ENCODE measurements at places on chromosomes 1 and 21. TPM values are rescaled to one million over a fixed set of nuclear protein-coding genes. Genes with fewer than 3 reads are reported as not detected.

JMJD4 gene
- 25.4 TPM for total RNA-seq

DHRS3 gene
- 276 TPM for total RNA-seq

OR2L3 gene
- not detected for total RNA-seq

FCRL6 gene
- not detected for total RNA-seq

PCP4L1 gene
- 3.4 TPM for total RNA-seq

OR13G1 gene
- not detected for total RNA-seq

- no peak for DNase-seq
Measured at GRCh38 chr21:20800106-20800505, 198.1 kb upstream of the NCAM2 start.

DNA sequence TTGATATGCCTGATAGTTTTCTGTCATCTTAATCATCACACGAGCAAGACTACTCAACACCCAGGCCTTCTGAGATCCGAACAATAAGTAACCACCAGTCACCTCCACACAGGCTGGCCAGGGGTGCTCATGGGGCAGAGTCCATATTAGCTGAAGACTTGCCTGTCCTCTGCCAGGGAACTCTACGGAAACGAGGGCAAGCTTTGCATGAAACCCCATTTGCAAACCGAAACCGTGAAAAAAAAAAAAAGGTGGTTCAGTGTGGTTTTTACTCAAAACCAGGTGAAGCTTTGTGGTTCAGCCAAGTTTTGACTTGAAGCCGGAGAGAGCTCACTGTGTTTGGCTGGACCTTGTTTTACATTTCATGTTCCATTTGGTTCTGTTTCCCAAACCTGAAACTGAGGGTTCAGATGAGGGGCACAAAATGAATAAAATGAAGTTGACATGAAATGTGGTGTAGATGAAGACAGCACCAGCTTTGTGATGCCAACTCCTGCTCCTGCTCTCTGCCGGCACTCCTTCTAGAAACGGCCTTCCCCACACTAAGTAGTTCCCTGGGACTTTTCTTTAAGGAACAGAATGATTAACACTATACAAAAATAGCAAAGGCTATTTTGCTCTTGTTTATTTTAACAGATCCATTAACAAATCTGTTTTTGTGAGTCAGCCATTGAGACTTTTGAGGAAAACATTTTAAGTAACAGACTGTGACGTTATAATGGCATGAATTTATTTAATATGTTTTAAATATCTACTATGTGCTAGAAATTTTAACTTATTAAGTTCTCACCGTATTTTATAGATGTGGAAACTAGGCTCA is 74.7 kb downstream of the RUNX1 start:
- DNase-seq: no peak

- DNase-seq: no peak
Measured at GRCh38 chr1:83102630-83103071, 896.3 kb downstream of the TTLL7 start.

GRCh38 chr1:234096161-234096770 is 191.8 kb downstream of the SLC35F3 start:
- DNase-seq: no peak

DNA sequence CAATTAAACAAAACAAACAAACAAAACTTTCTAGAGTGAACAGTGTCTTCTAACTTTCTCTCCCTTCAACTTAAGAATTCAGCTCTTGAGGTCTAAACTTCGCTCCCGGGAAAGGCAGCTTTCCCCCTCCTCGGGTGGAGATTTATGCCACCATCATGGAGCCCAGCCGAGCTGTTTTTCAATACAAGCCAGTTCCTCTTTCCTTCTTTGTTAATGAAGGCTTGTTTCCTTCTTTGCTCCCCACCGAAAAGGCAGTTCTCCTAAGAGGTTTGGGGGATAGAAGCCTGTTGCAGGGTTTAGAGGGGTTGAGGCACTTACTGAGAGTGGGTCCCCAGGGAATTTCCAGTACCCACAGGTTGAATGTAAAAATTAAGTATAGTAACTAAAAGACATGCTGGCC is 26.5 kb downstream of the OLIG1 start:
- no peak for DNase-seq

- no peak for DNase-seq
Measured at GRCh38 chr1:97909266-97909665, 11.6 kb downstream of the DPYD start.

- DNase-seq: no peak
Measured at GRCh38 chr1:86218859-86219258, 62.3 kb upstream of the COL24A1 start.

DNA sequence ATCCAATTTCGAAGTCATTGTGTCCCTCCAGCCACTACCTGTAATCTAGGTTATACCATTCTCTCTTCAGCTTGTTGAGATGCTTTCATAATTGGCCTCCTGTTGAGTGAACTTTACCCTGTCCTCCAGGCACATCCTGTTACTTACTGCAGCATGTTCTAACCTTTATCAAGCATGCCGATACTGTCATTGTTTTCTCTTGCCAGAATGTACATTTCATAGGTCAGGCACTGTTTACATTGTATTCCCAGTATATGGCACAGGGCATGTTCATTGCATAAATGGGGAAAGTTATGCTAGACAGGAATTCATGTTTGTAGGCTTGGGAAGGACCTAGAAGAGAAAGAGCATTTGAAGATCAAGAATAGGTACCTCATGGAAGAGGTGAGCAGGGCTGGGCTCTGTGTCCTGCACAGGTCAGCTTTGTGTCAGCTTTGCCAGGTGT is 10.2 kb downstream of the CXADR start:
- DNase-seq: no peak

GRCh38 chr1:118907466-118907865 is 80.7 kb downstream of the TBX15 start:
- DNase-seq: no peak

- no peak for DNase-seq
Measured at GRCh38 chr1:31032266-31032665, 33.3 kb downstream of the PUM1 start.

DNA sequence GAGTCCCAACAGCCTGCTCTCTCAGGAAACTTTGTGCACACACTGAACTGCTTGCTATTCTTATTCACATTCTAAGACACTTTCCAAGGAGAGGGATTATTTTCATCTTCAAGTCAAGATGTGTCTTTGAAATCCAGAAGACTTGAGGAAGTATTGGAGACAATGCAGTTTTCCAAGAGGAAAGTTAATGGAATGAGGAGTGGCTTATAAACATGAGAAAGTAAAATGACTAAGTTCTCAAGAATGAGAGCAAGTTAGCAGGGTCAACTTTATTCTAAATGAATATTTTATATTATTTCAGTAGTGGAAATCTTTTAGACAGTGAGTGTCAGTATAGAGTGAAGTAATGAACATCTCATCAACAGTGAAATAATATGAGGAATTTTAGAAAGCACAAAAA is 1239.3 kb downstream of the MRPL39 start:
- no peak for DNase-seq

DNA sequence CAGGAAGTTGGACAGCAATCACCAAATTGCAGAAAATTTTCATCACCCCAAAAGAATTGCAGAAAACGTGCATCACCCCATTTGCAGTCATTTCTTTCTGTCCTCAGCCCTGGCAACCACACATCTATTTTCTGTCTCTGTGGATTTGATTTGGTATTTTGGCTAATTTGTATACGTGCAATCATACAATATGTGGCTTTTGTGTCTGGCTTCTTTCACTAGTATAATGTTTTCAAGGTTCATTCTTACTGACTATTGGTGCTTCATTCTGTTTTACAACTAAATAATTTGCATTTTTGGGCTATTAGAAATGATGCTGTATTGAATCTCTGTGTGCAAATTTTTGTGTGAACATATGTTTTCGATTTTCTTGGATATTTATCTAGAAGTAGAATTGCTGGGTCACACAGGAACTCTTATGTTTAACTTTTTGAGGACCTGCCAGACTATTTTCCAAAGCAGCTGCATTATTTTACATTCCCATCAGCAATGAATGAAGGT is 24.8 kb upstream of the PRDM2 start:
- DNase-seq: no peak

GRCh38 chr1:224804220-224804619 is 125.3 kb upstream of the DNAH14 start:
- DNase-seq: no peak

DNA sequence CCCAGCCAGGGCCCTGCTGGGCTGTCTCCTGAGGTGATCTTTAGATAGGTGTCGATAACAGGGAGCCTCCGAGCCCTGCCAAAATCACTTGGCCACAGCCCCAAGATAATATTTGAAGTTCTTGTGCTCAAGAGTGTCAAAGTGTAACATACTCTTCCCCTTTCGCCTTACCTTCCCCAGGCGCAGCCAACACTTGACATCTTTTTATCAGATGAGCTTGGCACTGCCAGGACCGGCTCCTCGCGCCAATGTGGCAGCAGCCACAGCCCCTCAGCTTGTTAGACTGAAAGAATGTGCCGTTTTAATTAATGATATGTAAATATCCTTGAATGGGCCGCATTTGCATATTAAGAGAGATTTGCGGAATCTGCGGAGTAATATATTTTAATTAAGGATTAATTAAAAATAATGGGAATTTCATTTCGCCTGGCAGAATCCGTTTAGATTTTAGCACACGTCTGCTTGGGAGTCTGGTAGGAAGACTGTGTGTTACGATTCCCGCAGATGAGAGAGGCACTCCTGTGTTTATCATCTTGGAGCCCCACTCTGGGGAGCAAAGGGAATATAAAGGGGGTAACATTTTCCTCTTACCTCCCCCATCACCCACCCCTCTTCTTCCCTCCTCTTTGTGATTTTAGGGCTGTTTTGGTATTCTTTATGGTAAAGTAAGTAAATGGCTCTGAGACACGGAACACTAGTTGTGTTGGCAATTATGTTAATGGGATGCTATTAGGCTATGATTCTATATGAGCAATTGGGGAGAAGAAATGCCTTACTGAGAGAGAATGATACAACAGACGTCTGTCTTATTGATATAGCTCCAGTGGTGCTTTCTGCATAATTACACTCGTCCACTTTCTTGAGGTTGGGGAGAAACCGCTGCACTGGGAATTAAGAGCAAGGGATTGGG is 109.8 kb downstream of the PBX1 start:
- no peak for DNase-seq

GRCh38 chr1:235617808-235618207 is 31.8 kb downstream of the GNG4 start:
- DNase-seq: no peak

DNA sequence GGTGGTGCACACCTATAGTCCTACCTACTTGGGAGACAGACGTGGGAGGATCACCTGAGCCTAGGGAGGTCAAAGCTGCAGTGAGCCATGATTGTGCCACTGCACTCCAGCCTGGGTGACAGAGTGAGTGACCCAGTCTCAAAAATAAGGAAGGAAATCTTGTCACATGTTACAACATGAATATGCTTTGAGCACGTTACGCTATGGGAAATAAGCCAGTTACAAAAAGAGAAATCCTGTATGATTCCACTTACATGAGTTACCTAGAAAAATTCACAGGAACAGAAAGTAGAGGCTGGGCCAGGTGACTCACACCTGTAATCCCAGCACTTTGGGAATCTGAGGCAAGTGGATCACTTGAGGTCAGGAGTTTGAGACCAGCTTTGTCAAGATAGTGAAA is 6.7 kb upstream of the PADI6 start:
- DNase-seq: no peak

- DNase-seq: peak; percentile 72
Measured at GRCh38 chr1:207997486-207998268, 86.8 kb upstream of the CD34 start.

- no peak for DNase-seq
Measured at GRCh38 chr1:109740615-109741373, at the start of gene GSTM3. Gene GSTM3 (minus strand): TSS chr1:109741038. CDS start chr1:109740287, 751 bp downstream.

DNA sequence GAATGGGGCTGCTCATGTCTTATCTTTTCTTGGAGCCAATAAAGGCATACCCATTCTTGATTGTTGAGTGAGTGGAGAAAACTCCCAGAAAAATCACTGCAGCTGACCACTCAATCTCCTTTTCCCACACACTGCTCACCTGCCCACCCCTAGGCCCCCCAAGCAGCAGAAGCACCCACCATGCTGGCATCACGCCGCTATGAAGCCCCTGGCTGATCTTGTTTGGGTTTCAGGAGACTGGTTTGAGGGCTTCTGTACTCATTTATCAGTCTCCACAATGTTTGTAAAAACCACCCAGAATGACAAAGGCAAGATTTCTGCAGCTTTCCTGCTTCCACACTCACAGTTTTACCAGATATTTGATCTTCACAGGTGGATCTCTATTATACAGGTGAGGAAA is 33.5 kb upstream of the ATP2B4 start:
- DNase-seq: no peak
